Smooth muscle cell of trachea (primary cell): ENCODE measurements at places on chromosomes 1 and 21. TPM values are rescaled to one million over a fixed set of nuclear protein-coding genes. Genes with fewer than 3 reads are reported as not detected.

Gene PIK3CD
- total RNA-seq: 6.3 and 6.9 TPM in 2 replicates

Gene OPTC
- not detected in 2 replicates for total RNA-seq

Gene CAMTA1
- total RNA-seq: 37.9 and 98.8 TPM in 2 replicates

Gene TMPRSS2
- not detected in 2 replicates for total RNA-seq

Gene CD46
- 116 and 153 TPM in 2 replicates for total RNA-seq

Gene KCNA3
- 0.73 and 3.5 TPM in 2 replicates for total RNA-seq

Gene DCST1
- not detected in 2 replicates for total RNA-seq

Gene RLF
- total RNA-seq: 24.6 and 29.4 TPM in 2 replicates

Gene CCDC27
- total RNA-seq: not detected in 2 replicates

Gene KIAA1614
- 9.6 and 13.7 TPM in 2 replicates for total RNA-seq

Gene TTC39A
- total RNA-seq: 1.5 and 3.1 TPM in 2 replicates

Gene AIM2
- 0.58 TPM in 1 of 2 replicates, not detected in the other for total RNA-seq
